Fibroblast of skin of back (primary cell): ENCODE measurements at places on chromosomes 7 and 10.

- no peak for DNase-seq
Measured at GRCh38 chr7:155263581-155264143, 34.0 kb upstream of the INSIG1 start.

- DNase-seq: peak; percentile 41
Measured at GRCh38 chr7:1290026-1290678, 57.5 kb downstream of the UNCX start.

- no peak for DNase-seq
Measured at GRCh38 chr10:73858750-73859427, 15.5 kb downstream of the CAMK2G start.

DNA sequence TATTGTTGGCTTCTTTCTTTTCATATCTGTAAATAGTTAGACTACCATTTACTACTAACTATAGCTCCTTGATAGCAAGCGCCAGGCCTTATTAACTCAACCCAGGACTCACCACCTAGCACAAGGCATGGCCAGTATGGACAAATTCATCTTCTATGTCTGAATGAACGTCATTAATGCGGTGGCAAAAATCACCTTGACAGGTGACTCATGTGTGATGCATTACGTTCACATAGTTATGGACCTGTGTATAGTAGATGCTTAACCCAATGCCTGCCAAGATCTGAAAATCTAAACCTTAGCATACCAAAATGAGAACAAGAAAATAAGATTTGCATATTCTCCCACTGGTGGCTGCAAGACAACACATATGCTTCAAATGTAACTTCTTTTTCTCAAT is 300.8 kb downstream of the PARD3 start:
- no peak for DNase-seq

GRCh38 chr7:151008511-151009323 is 15.6 kb downstream of the ATG9B start:
- DNase-seq: peak; percentile 48

DNA sequence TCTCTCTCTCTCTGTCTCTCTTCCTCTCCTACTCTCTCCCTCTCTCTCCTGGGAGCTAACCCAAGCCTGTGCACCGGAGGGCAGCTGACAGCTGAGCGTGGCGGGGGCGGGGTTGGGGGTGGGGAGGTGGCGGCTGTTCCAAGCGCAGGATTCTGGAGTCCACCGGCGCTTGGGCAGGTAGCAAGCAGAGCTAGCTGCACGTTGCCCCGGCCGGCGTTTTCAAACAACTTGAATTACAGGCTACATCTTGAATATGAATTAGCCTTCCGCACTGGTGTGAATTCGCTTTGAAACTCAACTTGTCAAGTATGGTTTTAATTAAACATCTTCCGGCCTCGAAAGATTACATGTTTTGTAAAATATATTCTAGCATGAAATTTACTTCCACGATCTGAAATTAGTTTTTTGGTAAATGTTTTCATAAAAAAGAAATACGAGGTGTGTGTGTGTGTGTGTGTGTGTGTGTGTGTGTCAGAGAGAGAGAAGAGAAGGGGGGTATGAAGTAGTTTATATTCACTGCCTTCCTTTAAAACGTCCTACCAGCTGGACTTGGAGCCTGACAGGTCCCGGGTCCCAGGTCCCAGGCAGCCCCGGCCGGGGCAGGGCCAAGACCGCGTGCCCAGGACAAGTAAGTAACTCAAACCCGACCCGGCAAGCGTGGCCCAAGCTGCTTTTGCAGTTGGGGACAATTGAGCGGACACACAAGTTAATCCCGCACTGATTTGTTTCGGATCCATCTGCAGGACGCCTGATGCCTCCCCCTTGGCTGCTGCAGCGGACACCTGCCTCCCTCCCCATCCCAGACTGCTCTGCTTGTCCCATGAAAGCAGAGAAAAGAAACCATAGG is 9.0 kb upstream of the DLX6 start:
- DNase-seq: no peak

- DNase-seq: no peak
Measured at GRCh38 chr7:82106201-82106600, 336.4 kb upstream of the HGF start.

- DNase-seq: peak; percentile 90
Measured at GRCh38 chr7:77455321-77455720, 39.2 kb upstream of the GSAP start.

DNA sequence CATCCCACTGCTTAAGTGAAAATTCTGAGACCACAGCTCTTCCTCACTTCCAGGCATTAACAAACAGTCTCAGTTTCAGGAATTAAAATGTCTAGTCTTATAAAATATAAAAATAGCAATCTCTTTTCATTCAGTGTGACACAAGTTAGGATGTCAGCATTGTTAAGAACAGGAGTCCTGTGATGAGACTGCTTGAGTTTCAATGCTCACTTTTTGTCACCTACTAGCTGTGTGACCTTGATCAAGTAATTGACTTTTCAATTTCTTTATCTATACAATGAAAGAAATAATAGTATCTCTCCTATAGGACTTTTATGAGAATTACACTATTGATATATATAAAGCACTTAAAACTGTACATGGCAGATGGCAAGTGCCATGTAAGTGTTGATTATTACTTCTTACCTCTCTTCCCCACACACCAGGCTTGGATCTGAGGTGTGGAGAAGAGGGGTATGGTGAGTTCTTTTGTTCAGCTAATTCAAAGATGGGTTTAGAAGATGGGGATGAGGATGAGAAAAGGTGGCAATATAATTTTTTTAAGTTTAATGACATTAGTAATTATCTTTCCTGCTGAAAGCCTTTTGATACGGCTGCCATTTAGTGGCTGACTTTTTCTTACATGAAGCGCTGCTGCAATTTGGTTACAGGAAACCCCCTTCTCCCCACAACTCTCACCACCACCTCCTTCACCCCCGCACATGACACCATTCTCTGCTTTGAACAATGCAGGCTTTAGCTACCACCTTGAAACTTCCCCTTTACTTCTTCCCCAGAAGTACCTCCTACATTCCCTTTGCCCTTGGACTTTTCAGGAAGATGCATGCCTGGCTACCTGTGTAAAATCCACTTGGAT is 20.8 kb upstream of the HYAL4 start:
- no peak for DNase-seq

- no peak for DNase-seq
Measured at GRCh38 chr7:108434010-108434409, 22.2 kb downstream of the NRCAM start.

DNA sequence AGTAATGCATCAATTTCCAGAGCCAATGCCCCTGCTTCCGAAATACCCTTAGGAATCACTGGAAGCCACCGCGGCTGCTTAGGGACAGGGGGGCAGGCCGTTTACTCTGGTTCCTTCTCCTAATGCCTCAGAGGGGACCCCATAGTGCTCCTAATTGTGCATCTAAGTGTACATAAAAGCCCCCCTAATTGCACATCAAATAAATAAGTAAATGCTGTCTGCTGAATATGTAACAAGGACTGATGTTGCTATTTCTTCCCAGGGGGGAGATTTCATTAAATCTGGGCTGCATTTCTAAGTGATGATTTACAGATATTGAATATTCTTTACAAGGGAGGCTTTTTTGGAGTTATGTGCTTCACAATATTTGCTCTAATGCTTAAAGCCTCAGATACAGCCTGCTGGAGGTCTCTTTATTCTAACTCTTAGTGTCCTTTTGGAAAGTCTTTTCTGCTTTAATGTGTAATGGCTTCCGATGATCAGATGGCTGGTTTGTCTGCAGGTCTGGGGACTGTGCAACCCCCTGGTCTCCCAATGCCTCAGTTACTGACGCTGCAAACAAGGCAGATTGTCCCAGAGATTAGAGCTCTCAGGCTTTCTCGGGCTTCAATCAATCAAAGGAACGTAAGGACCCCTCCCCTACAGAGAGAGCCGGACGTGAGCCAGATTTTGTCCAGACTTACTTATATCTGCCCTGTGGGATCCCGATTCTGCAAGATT is 143.0 kb downstream of the PRPF18 start:
- DNase-seq: no peak

DNA sequence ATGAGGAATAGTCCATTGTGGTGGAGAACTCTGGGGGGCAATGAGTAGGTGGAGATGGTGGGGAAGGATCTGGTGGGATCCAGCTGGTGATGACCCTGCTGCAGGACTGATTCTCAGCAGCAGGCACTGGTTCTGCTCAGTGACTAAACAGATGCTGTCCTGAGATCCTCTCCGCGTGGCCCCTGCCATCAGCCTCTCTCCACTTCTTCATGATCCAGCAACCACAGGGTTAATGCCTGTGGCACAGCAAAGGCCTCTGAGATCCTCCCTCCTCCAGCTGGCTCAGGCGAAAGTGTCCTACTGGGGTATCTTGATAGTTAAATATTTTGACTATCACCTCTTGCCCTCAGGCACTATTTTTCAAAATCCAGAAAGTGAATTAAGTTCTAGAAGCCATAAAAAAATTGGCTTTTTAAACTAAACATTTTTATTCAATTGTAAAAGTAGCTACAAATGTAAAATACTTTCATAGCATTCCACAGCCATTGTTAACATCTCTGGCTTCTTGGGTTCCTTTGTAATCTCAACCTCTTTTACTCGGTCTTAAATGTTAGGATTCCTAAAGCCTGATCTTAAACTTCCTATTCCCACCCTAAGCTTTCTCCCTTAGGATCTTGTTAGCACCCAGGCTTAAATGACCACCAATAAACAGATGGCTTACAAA is 13.1 kb downstream of the PLAU start:
- no peak for DNase-seq

GRCh38 chr7:24721481-24722001 is 35.7 kb downstream of the GSDME start:
- no peak for DNase-seq

DNA sequence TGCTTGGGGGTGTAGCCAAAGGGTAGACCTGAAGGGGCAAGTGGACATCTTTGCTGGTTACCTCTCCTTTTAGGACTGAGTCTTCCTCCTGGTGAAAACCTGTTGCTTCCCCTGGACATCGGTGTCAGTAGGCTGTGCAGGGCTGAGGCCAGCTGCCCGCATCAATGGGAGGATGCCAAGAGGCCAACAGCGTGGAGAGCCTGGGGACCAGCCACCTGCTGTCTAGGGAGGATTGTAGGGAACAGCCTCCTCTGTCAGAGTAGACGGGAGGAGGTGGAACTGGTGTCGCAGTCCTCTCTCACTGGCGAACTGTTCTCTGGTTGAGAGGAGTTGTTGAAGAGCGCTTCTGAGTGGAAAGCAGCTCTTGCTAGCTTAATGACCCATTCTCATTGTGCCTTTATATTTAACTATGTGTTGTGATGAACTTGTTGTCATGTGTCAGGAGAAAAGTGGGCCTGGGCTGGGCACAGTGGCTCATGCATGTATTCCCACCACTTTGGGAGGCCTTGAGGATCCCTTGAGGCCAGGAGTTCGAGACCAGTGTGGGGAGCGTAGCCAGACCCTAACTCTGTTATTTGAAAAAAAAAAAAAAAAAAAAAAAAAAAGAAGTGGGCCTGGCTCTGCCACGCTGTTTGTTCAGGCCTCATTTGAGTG is 1.8 kb downstream of the SUFU start:
- no peak for DNase-seq

DNA sequence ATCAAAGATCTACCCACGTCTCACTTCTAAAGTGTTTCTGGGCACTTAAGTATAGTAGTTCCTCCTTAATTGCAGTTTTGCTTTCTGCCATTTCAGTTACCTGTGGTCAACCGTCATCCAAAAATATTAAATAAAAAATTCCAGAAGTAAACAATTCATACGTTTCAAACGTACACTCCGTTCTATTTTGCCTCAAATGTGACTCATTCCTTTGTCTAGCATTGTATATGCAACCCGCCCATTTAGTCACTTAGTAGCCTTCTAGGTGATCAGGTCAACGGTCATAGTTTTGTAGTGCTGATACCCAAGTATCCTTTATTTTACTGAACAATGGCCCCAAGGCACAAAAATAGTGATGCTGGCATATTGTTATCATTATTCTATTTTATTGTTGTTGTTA is 33.8 kb downstream of the HGF start:
- no peak for DNase-seq

DNA sequence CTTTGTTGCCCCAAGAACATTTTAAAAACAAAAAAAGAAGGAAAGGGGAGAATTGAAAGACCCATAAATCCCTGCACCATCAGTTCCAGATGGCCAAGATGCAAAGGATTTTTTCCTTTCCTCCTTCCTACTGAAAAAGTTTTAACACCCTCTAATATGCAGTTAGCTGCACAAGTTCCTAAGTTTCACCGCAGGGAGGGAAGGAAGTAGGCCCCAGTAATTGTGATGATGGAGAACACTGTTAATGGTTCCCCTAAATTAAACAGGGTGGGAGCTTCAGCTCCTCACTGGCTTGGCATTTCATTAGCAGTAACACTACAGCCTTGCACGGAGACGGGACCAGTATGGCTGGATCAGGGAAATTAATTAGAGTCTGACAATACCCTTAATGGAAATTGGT is 63.7 kb upstream of the PPIF start:
- DNase-seq: no peak

DNA sequence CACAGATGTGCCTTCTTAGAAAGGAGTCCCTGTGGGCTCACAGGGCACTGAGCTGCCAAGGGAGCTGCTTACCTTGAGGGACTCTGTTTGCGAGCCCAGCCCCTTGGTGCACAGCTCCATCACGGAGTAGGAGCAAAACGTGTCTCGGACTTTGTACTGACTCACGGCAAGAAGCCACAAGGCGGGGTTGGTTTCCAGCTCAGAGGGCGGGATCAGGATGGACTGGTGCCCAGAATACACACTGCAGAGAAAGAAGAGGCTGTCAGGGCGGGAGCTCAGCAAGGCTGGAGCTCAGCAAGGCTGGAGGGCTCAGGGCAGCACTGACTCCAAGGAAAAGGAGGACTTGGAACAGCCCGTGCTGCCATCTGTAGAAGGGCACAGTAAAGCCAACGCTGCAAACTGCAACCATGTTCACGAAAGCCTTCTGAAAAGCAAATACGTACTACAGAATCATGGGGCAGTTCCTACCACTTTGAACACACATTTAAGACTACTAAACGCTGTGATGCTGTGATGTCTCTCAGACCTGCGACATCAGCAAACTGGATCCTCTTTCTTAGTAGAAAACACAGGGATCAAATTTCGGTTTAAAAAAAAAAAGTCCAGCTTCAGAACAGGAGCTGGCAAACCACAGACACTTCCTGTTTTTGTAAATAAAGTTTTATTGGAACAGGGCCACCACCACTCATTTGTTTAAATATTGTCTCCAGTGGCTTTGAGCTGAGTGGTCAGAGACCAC is 194.3 kb downstream of the ZMYND11 start:
- peak; percentile 96 for DNase-seq

DNA sequence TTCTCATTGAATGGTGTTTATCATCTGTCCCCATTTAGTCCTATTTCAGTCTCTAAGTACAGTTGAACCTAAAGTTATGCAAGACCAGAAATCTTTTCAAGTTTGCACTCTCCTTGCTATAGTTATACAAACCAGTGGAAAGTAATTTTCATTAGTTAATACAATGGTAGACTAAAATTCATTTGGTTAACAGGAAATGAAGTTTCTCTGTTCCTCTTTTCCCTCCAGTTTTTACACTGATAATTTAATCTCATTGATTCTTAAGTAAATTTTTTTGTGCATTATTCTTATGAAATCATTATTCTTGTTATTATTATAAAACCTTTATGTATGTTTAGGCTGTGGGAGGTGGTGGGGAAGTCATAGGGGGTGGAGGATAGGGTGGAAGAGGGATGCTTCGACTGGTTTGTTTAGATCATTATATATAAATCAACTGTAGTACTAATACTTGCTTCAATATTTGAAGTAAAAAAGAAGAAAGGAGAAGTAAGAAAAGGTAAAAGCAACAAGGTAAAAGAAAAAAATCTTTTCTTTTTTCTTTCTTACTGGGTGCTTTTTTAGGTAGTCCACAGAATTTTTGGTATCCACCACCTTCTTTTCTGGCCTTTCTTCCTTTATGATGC is 104.1 kb downstream of the GPR85 start:
- DNase-seq: no peak

GRCh38 chr7:18693406-18693805 is 197.9 kb downstream of the HDAC9 start:
- peak; percentile 84 for DNase-seq
